Kidney capillary endothelial cell (primary cell): ENCODE measurements at places on chromosomes 13 and 19.
A peak's percentile ranks its signal among the peaks of the same experiment; 100 is the strongest.

GRCh38 chr13:36903925-36904595 lies 16.0 kb downstream of the SMAD9 start:
- no peak for DNase-seq

DNA sequence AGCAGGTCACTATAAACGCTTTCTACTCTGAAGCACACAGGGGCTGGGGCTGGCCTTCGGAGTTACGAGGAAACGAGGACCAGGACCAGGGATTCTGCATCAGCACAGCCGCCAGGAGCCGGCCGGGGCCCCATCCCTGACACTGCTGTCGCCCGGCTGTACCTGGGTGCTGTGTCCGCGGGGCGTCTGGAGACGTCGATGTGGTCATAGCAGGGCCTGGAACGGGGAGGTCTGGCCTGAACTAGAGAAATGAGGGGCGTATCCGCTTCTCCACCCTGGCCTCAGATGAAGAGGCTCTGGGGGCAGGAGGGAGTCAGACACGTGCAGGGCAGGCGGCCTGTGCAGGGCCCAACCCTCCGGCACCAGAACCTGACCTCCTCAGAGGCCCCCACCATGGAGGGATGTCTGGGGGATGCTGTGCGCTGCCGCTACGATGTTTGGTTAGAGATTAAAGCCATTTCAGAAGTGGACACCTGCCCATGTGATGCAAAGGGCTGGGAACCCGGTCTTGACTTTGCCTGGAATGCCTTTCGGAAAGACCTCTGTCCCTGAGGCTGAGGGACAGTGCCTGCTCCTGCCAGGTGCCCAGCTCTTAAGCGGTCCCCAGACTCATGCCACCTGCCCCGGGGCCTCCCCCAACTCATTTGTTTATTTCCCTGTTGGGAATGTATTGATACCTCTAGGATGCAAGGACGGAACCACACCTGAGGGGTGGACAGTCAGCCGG lies 21.4 kb downstream of the GAS6 start:
- DNase-seq = no peak

DNA sequence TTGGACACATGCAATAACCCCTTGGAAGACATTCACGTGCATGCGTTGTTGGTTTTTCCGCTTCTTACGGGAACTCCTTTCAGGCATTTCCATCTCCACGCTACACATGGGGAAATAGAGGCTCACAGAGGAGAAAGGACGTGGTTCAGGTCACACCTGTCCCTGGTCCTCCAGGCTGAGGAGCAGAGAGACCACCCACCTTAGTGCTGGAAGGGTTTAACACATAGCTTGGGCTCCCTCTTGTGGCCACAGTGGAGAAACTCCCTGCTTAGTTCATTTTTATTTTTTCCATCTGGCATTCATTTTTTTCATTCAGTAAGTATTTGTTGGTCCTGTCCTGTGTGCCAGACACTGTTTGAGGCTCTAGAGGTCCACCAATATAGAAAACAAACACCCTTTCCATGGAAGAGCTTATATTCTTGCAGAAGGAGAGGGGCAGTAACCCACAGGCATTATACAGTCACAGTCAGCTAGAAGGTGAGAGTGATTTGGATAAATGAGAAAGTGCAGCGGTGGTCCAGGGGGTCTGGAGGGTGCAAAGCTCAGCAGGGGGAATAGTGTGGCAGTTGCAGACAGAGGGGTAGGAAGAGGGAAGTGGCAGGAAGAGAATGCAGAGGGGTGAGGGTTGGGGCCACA lies 24.2 kb upstream of the TTYH1 start:
- DNase-seq = peak; percentile 50

DNA sequence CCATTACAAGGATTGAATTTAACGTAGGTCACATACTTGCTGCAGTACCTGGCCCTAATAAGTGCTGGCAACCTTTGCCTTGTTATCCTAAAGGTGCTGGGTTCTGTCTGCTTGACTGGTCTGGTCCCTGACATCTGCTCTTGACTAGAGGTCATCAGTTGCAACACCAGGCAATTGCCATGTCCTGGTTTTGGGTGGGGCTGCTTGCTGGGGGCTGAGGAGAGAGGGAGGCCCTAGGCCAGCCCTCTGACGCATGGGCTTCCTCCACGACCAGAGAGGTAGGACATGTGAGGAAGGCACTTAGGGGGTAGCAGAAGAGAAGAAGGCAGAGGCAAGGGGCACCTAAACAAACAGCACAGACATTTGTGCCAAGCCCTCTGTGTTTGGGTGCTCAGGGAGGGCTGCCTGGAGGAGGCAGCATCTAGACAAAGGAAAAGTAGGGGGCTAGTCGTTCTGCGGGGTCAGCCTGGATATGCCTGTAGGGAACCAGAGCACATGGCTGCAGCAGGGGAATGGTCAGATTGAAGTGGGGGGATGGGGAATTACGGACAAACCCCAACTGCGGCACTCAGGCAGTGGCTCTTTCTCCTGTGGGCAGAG lies 21.7 kb downstream of the VSTM2B start:
- no peak for DNase-seq

GRCh38 chr13:46759846-46760245 lies 37.1 kb downstream of the ESD start:
- no peak for DNase-seq

GRCh38 chr13:33617055-33617454 lies 200.9 kb upstream of the RFC3 start:
- no peak for DNase-seq

DNA sequence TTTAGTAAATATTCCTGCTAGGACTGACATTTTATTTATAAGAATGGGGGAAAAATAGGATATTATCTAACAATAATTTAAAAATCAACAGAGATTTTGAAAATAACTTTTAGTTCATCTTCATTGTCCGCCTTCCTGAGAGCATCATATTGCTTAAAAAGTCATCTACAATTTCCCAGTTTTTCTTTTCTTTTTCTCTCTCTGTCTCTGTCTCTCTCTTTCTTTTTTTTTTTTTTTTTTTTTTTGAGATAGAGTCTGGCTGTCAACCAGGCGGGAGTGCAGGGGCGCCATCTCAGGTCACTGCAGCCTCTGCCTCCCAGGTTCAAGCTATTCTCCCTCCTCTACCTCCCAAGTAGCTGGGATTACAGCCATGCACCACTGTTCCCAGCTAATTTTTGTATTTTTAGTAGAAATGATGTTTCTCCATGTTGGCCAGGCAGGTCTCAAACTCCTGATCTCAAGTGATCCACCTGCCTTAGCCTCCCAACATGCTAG lies 276.3 kb downstream of the DACH1 start:
- no peak for DNase-seq

DNA sequence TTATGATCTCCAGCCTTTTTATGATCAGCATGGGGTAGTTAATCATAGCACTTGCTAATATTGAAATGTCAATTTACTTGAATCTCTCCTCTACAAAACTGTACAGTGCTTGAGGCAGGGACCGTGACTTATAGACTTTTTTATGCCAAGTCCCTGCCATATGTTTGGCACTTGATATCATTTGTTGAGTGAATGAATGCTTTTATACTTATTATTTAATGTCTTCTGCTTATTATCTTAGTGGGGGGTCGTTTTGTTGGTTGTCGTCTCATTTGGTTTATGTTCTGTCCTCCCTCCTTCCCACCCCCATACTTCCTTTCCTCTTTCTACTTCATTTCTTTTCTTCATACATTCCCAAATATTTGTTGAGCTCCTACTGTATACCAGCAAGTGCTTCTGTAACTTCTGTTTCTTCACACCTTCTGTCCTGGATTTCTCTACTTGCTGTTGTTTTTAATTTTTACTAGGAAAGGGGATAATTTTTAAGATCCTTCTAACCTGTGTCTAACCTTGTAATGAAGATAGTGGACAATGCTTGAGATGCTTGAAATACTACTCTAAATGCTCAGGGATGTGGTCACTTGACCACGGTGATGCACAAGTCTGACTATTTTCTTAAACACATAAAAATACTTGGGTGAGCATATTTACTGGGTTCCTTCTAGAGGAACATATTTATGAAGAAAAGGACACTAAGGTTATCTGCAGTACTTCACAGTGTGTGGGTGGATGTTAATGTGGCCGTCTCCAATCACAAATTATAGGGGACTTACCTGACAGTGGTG lies 223.8 kb downstream of the TDRD3 start:
- DNase-seq = no peak

- no peak for DNase-seq
Measured at GRCh38 chr19:14530506-14530905, 1.1 kb downstream of the TECR start.

DNA sequence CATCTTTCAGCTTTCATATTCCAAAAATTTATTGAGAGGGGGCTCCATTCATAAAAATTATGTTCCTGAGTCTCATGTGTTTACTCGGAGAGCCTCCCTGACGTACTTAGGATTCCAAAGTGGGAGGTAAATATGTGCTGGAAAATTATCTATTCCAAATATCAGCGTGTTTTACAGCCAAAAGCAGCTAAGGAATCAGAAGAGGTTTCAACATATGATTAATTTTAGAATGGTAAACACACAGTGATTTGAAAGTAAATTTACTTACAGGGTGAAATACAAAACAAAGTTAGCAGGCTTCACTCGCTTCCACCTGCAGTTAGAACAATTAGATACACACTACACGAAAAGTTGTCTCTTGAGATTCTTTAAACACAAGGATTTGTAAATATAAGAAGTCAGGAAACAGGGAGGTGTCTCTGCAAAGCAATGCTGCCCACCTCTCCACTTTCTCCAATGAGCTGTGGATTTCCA lies 313.8 kb upstream of the NBEA start:
- no peak for DNase-seq

GRCh38 chr13:19981685-19982238 lies 23.2 kb downstream of the ZMYM2 start:
- no peak for DNase-seq

DNA sequence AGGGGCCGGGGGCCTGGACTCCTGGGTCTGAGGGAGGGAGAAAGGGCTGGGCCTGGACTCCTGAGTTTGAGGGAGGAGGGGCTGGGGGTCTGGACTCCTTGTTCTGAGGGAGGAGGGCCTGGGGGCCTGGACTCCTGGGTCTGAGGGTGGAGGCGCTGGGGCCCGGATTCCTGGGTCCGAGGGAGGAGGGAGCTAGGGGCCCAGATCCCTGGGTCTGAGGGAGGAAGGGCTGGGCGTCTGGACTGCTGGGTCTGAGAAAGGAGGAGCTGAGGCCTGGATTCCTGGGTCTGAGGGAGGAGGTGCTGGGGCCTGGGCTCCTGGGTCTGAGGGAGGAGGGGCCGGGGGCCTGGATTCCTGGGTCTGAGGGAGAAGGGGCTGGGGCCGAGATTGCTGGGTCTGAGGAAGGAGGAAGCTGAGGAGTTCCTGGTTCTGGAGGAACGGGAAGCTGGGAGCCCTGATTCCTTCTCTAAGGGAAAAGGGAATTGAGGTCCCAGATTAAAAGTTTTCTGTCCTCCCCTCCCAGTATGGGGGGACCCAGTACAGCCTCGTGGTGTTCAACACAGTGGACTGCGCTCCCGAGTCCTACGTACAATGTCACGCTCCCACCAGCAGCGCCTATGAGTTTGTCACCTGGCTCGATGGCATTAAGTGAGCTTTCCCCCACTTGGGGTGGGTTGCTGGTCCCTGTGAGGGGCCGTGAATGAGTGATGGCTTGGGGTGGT lies 721 bp downstream of the MED25 start:
- DNase-seq = no peak

DNA sequence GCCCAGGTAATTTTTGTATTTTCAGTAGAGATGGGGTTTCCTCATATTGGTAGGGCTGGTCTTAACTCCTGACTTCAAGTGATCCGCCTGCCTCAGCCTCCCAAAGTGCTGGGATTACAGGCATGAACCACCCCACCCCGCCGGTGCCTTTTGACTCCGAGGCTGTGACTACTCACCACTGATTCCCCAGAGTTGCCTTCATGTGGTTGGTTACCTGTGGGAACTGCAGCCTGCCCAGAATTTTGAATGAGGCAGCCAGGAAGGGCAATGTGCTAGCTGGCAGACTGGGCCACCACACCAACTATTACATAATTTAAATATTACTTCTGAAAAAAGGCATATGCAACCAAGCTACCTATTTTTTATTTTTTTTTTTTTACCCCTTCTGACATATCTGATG lies 42.8 kb downstream of the N4BP2L2 start:
- DNase-seq = no peak

DNA sequence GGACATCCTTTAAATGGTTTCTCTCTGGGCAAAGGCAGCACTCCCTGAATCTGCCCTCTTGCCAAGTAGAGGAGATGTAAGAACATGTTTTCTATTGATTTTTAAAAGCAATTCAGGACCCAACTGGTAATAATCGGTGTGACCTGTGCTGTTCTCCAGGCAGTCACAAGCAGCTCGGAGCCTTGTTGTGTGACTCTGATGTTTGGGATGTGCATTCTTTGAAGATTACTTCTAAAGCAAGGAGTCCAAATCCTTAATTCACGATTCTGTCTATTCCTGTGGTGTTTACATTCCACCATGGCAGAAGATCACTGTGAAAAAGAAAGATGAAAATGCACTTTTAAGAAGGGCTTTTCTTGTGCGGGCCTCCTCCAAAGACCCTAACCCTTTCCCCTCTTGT lies 122.3 kb upstream of the ZNF536 start:
- DNase-seq = no peak

DNA sequence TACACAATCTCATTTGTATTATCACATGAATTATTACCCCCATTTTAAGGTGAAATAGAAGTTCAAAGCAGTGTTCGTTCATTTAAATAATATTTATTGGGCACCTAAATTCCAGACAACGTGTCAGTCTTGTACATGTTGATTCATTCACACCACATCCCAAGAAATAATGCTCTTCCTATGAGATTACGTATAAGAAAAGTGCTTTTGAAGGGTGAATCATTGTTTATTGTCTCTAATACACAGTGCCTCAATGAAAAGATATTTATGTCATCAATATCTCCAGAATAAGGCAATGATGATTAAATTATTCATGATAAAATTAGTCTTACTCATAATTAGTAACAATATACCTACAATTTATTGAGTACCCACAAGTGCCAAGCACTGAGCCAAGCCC lies 35.6 kb downstream of the CLDN10 start:
- no peak for DNase-seq

GRCh38 chr19:21197590-21198295 lies 55.9 kb downstream of the ZNF431 start:
- no peak for DNase-seq

DNA sequence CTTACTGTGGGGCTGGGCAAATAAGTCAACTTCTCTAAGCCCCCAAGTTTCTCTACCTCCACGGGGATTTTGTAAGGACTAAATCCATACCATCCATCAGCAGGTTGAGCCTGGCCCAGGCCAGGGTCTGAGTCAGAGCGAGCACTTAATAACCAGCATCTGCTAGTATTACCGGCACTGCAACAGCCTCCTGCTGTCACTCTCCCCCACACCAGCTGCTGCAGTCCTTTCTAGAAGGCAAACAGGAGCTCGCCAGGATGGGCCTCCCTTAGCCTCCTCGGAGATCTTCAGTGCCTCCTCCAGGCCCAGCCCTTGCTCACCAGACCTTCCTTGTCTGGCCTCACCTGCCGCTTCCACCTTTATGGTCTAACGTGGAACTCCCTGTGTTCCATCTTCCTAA lies 3.2 kb downstream of the NAPA start:
- DNase-seq = no peak
